Metanephros (tissue), 2 donors: ENCODE measurements at places on chromosomes 2 and 18. TPM values are rescaled to one million over a fixed set of nuclear protein-coding genes. Genes with fewer than 3 reads are reported as not detected.

Gene RRM2
- 26.7 TPM for total RNA-seq

Gene CHCHD5
- 23.1 TPM for total RNA-seq

Gene COL3A1
- 1,756 TPM for total RNA-seq

Gene NOL4
- total RNA-seq, result 2.7 TPM

Gene TRAPPC12
- total RNA-seq, result 127 TPM

Gene GALNT3
- 13.4 TPM for total RNA-seq

Gene CHRNG
- 9.5 TPM for total RNA-seq

Gene ACAA2
- total RNA-seq, result 65.8 TPM

Gene TEX44
- total RNA-seq, result not detected

Gene PXDN
- 210 TPM for total RNA-seq

Gene FBXO36
- total RNA-seq, result 7.2 TPM

Gene RAD51AP2
- 0.12 TPM for total RNA-seq

Gene TTN
- 416 TPM for total RNA-seq

Gene GAREM1
- 27.9 TPM for total RNA-seq
